ENCODE measurements at places on chromosomes 4 and X.
A peak's percentile ranks its signal among the peaks of the same experiment; 100 is the strongest.

GRCh38 chr4:153257151-153257620 lies 52.9 kb downstream of the TRIM2 start:
- peak; percentile 85 for DNase-seq

- DNase-seq = no peak
Observed at GRCh38 chr4:186798951-186799659, 75.4 kb upstream of the FAT1 start.

DNA sequence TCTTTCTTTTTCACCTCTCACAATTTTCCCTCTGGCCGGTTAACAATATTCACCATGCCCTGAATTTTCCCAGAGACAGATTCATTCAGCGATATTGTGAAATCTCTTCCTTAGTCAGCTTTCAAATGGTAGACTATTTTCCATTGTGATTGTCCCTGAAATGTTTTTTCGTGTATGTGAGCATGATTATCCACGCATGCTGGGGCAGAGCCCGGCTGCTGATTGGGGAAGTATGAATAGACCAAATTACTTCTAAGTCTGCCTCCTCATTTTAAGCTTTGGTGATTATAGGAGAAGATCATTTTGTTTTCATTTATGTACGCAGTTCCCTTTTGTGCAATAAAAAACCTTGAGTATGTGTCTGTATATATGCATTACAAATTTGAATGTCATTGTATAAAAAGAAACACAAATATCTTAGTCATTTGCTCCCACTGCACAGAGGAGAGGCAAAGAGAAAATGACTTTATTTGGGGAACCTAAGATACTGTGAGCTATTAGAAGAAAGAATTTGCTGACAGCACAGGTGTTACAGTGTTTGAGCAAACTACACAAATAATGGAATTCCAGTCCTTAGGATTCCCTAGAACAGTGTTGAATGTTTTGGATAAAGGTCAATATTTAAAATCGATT lies 11.3 kb downstream of the DTHD1 start:
- peak; percentile 4 for DNase-seq

- no peak for DNase-seq
Observed at GRCh38 chr4:139488442-139488841, 34.5 kb downstream of the RAB33B start.

GRCh38 chr4:73897380-73898136 lies 28.4 kb downstream of the CXCL1 start:
- DNase-seq = peak; percentile 91

DNA sequence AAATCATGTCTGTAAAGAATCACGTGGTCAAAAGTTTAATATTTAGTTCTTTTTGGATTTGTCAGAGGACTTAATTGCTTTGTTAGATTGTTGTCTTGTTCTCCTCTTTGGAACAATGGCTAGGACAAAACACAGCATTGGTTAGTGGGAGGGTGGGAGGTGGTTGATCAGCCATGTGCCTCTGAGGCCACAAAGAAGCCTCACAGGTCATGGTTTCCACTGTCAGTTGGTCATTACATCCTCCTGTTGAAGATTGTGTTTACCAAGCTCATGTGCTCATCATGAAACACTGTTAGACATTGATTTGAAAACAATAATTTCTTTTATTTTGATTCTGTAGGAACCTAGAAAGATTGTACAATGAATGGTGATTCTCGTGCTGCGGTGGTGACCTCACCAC lies 31.9 kb downstream of the ADD1 start:
- no peak for DNase-seq

- no peak for DNase-seq
Observed at GRCh38 chr4:130424211-130424610, 1328.3 kb downstream of the C4orf33 start.

- DNase-seq = no peak
Observed at GRCh38 chrX:71607488-71607887, 10.8 kb downstream of the CXCR3 start.

DNA sequence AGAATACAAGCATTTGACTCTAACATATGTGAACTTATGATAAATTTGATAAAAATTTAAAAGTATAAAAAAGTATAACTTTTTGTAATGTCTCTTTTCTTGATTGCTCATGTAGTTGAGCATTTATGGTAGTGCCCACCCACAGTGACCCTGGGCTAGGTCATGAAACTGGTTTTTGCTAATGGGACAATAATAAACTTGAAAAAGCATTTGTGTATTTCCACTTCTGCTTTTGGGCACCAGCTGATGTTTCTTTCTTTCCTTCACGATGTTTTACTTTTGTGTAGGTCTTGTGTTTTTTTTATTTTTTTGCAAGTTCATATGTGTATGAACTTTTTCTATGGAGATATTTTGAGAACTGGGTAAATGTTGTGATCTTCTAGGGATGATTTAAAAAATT lies 313.1 kb downstream of the CBLL2 start:
- DNase-seq = no peak

DNA sequence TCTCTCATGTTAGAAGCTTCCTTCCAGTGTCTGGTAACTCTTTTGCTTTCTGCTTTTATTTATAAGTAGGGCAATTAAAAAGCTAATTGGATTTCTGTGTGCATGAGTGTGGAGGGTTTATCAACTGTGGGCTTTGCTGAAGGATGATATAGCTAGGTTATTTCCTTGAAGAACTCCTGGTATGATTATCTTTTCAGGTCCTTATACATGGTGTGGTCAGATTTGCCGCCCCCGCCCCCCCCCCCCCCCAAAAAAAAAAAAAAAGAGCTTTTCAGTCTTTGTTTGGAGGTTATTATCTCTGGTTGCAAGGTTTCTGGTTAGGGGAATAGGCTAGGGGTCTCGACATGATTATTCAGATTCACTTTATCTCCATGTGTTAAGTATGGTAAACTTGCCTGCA lies 35.9 kb downstream of the MOB1B start:
- DNase-seq = no peak

- no peak for DNase-seq
Observed at GRCh38 chr4:183354219-183354618, 32.0 kb upstream of the CLDN24 start.

DNA sequence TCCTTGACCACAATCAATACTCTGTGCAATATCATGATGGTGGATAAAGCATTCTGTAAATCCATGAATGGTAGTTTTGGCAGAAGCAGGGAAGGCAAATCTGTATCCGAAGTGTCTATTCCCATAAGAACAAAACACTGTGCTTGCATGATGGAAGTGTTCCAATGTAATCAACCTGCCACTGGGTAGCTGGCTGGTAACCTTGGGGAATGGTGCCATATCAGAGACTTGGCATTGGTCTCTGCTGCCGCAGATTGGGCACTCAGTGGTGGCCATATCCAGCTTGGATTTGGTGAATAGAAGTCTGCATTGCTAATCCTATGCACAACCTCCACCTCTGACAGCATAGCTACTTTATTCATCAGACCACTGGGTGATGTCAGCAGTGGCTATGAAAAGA lies 114.3 kb upstream of the EMCN start:
- no peak for DNase-seq

DNA sequence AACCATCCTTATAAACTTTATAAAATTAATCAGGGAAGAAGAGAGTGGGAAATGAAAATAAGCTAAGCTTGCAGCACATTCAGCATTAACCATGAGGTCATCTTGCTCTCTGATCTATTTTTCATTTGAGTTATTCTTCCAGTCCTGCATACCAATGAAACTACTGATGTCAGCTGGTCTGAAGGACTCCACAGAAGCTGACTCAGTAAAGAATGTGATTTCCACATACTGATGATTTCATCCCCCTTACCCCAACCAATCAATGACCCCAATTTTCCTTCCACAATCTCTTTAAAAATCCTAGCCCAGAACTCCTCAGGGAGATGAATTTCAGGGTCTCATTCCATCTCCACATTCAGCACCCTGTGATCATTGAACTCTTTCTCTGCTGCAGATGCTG lies 18.8 kb upstream of the DSPP start:
- DNase-seq = peak; percentile 93

DNA sequence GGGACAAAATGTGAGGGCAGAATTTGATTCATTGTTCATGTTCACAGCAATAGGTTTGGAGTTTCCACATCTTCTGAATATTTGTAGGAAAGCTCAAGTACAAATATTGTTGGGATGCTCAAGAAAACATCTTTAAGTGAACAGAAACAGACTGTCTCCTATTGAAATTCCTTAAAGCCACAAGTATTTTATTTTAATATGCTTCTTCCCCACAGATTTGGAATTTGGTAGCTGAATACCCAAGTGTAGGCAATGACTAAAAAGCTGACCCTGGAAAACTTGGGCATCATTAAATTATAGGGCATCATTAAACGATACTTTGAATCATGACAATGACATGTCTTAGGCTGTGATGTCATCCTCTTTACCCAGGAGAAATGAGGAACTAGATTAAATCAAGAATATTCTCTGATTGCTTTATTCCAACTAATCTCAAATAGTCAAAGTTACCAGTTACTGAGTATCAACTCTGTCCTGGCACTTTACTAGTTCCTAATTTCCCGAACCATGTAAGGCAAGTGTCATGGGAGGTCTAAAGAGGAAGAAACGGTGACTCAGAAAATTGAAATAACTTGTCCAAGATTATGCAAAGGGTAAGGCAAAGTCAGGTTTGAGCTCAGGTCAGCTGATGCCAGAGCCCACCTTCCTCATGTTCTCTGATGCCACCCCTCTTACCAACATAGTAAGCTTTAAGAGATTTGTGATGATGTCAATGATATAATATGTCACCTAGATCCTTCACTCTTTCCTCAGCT lies 223.1 kb upstream of the LEF1 start:
- DNase-seq = no peak

GRCh38 chr4:1126506-1126905 lies 13.1 kb upstream of the RNF212 start:
- DNase-seq = peak; percentile 49

- no peak for DNase-seq
Observed at GRCh38 chrX:8636497-8636896, 95.4 kb downstream of the ANOS1 start.

- DNase-seq = no peak
Observed at GRCh38 chrX:131216828-131217227, 72.3 kb downstream of the IGSF1 start.

- DNase-seq = peak; percentile 78
Observed at GRCh38 chr4:139555705-139556070, 331 bp downstream of the SETD7 start.

DNA sequence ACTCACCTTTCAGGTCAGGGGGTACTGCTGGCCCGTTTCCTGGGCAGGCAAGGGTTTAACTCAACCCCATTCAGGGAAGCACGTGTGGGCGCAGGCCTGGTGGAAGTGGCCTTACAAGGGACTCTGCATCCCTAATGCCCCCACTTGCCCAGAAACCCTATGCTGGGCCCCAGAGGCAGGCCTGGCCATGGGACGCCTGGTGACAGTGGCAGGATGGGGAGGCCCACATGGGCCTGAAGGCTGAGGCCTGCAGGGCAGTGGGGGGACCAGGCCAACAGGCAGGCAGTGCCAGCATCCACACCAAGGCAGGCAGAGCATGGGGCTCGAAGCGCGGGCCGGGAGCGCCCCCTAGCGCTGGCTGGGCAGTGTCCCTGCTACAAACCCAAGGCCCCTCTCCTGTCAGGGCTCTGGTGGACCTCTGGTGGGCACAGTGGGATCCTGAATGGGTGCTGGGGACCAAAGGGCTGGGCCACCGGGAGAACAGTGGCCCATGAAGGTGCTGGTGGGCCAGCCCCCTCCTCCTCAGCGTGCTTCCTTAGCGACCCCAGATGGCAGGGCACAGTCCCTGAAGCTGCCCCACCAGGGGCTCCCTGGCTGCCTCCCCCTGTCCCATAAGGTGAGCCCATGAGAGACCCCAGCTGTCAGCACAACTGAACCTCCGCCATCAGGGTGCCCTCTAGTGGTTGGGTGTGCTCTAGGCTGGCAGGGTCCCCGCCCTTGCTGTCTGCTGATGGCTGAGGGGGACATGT lies 16.8 kb downstream of the FGFR3 start:
- DNase-seq = peak; percentile 71

DNA sequence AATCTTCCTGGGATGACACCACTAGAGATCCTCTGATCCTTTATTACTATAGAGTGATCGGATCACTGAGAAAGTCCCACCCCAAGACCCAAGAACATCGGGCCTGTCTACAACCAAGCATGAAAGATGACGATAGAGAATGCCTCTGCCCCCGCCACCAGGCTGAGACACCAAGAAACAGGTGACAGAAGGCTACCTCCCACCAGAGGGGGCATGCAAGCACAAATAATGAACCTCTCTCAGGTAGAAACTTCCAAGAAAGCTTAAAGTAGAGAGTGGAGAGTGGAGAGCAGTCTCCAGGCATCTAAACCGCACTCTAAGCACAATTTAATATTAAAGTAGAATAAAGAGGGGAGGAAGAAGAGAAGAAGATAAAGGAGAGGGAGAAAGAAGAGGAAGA lies 402.6 kb downstream of the INPP4B start:
- no peak for DNase-seq

- DNase-seq = no peak
Observed at GRCh38 chr4:189858435-189858834, 82.2 kb upstream of the FRG1 start.

DNA sequence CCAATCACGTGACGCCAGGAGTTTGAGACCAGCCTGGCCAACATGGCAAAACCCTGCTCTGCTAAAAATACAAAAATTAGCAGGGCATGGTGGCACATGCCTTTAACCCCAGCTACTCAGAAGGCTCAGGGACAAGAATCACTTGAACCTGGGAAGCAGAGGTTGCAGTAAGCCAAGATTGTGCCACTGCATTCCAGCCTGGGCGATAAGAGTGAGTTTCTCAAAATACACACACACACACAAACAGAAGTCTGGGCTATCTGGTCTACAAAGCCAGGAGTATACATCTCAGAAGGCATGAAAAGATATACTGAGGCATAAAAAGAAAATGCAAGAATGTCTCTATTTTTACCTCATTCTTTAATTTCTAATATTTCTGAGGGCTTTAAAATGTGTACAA lies 11.3 kb downstream of the YTHDC1 start:
- DNase-seq = no peak

GRCh38 chr4:147542229-147542990 lies 61.5 kb downstream of the EDNRA start:
- DNase-seq = peak; percentile 15

DNA sequence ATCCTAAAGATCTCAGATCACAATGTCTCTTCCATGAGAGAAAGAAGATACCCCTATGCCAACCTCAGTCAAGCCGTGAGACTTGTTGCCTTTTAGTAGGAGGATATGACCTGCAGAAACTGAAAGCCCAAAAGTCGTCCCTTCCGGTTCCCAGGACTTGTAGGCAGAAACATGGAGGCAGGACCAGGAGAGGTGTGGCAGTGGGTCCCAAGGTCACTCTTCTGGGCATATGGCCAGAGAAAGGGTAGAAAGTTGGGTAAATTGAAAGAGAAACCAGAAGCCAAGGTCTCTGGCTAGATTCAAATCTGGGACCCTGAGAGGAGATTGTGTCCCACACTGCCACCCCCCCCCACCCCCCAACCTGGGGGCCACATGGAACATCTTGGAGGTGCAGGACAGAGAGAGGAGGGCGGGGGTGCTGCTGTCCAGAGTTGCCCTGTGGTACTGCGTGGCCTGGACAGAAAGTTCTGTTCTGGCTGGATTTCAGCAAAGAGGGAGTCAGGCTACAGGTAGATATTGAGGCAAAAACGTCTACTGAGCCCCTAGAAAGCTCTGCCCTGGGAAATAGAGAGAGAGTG lies 55.4 kb downstream of the DDX3X start:
- no peak for DNase-seq

DNA sequence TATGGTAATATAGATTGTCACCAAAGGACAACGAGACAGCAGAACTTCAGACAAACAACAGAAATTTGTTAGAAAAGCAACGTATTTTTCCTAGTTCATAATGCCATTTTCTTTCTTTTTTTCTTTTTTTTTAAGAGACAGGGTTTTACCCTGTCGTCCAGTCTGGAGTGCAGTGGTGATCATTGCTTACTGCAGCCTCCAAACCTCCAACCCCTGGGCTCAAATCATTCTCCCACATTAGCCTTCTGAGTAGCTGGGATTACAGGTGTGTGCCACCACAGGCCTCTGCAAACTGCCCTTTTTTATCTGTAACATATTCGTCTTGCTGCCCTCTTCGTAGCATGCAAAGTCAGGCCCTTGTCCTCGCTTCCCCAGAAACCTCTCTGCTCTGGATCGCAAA lies 116.5 kb upstream of the PDLIM3 start:
- no peak for DNase-seq
